ENCODE measurements at places on chromosomes 1 and 21.

DNA sequence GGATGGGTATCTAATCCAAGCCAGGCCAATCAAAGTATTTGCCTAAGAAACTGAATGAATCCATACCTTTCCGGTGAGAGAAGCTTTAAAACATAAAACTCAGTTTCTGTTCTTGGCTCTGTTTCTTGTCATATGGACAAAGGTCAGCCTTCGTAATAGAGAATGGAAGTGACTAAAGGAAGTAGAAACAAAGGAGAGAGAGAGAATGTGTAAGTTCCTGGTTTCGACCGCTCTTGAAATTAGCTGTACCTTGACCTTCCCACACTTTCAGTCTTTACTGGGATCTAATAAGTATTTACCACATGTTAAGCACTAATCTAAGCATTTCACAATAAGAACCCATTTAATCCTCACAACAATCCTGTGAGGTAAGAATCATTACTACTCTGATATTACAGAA lies 19.6 kb upstream of the CLCA4 start:
- no peak overlapping the region for H3K27ac ChIP-seq
- DNase-seq = no peak
- H3K27me3 ChIP-seq = peaks cover 2% of the 10 kb centered on the region
- no peak overlapping the region for H3K4me3 ChIP-seq
- no peaks in the 10 kb centered on the region for H3K4me1 ChIP-seq

DNA sequence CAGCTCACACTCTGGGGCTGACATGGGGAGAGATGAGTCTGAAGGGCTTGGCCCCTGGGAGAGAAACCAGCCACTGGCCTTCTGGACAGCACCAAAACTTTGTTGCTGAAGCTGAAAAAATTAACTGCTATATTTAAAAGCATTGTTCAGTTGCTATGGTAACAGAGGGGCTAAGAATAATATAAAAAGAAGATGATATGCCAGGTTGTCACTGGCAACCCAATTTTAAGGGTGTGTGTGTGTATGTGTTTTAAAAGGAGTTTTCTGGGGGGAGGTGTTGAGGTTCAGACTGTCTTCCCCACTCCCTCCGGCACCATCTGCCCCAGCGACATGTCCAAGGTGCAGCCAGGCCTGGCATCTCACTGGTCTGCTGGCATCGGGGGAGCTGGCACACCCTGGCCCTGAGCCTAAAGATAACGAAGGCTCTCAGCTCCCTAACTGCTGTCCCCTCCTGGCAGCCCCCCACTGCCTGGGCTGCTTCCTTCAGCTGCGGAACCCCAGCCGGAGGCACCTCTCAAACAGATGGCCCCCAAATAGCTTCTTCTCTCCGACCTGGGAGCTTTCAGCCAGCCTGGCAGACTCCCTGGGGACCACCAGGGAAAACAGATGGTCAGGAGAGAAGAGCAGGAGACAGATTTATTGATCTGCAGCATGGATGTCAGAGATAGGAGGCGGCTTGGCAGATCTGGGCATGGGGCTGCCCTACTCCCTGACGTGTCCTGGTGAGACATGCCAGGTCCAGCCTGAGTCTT lies 203.9 kb downstream of the HIVEP3 start:
- H3K4me1 ChIP-seq = peaks cover 22% of the 10 kb centered on the region
- H3K27me3 ChIP-seq = no peaks in the 10 kb centered on the region
- H3K36me3 ChIP-seq = no peaks in the 10 kb centered on the region
- no peak overlapping the region for H3K4me3 ChIP-seq

DNA sequence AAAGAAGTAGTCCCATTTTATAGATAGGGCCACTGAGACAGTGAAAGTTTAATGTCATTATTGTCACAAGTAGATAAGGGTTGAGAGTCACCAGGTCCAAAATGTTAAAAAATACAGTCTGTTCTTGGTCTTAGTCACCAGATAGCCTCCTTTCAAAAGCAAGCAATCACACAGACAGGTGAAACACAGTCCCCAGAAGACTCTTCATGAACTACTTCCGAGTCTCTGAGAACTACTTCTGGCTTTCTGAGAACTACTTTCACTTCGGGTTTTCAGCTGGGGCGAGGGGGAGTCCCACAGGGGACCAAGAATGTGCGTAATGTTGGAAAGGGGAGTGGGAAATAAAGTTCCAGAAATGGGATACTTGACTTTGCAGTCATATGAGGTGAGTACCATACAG lies 143.2 kb downstream of the HHIPL2 start:
- H3K36me3 ChIP-seq = peaks cover 2% of the 10 kb centered on the region
- peak overlapping the region; percentile 96 for H3K4me3 ChIP-seq
- DNase-seq = no peak
- peak overlapping the region; percentile 65 for H3K27ac ChIP-seq
- peaks cover 8% of the 10 kb centered on the region for H3K27me3 ChIP-seq
- H3K4me1 ChIP-seq = peaks cover 4% of the 10 kb centered on the region

GRCh38 chr1:28927266-28927647 lies 12.9 kb downstream of the EPB41 start:
- peak overlapping the region; percentile 93 for H3K27ac ChIP-seq
- H3K36me3 ChIP-seq = peaks cover 2% of the 10 kb centered on the region
- H3K27me3 ChIP-seq = no peaks in the 10 kb centered on the region
- peaks cover 34% of the 10 kb centered on the region for H3K4me1 ChIP-seq
- H3K4me3 ChIP-seq = peak overlapping the region; percentile 70
- DNase-seq = no peak

DNA sequence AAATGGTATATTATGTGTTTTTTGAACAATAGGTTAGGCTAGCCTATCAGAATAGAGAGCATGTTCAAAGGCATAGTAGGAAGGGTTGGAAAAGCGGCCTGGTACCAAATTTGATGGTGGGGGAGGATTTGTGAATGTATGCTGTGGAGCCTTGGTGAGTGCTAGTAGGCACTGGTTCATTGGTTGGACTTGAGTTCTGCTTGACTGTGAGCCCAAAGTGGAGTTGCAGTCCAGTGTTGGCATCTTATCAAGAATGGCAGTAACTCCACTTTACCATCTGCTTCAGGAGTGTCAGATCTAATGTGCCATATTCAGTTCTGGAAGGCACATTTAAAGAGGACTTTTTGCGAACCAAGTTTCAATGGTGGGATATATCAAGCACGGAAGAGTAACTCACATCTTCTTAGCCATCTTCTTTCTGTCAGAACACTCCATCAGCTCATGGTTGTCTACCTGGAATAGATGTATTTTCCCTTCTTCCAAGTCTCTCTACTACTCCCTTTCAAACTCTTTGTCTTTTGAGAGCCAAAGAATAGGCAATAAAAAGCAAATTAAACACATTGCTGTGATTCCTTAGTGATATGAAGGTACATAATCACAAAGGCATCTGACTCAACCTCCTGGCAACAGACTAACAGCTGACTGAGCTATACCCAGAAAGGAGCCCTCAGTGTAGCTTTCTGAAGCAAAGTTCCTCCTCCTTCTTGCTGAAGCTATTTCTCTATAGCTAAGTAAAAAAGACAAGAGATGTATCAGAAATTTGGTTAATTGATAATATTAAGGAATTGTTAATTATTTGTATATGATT lies 21.7 kb downstream of the LRRC8B start:
- H3K27me3 ChIP-seq = no peaks in the 10 kb centered on the region
- no peak overlapping the region for H3K4me3 ChIP-seq
- DNase-seq = no peak
- H3K36me3 ChIP-seq = peaks cover 16% of the 10 kb centered on the region

DNA sequence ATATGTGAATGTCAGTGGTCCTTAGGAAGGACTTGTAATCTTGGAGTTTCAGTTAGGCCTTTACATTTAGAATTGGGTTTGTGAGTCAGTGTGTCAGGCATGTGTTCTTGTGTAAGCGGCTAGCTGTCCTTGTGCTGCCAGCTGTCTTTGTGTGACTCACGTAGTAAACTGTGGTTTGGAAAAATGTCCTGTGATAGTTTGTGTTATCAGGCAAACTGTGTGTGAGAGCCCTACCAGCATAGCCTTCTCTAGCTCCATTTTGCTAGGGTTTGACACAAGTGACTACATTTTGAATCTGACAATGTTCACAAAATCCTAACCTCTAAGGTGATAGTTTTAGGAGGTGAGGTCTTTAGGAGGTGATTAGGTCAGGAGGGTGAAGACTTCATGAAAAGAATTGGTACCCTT lies 6.9 kb upstream of the SLC35D1 start:
- H3K27ac ChIP-seq = no peak overlapping the region
- peaks cover 2% of the 10 kb centered on the region for H3K27me3 ChIP-seq
- H3K4me1 ChIP-seq = no peaks in the 10 kb centered on the region
- no peaks in the 10 kb centered on the region for H3K36me3 ChIP-seq
- H3K4me3 ChIP-seq = no peak overlapping the region
- DNase-seq = no peak

- H3K27ac ChIP-seq = no peak overlapping the region
- DNase-seq = no peak
- H3K4me3 ChIP-seq = no peak overlapping the region
- H3K27me3 ChIP-seq = peaks cover 4% of the 10 kb centered on the region
Observed at GRCh38 chr1:167905182-167905581, 8.8 kb downstream of the ADCY10 start.

- H3K4me1 ChIP-seq = no peaks in the 10 kb centered on the region
- peaks cover 40% of the 10 kb centered on the region for H3K36me3 ChIP-seq
- no peak overlapping the region for H3K4me3 ChIP-seq
Observed at GRCh38 chr1:44293761-44294315, 61.2 kb downstream of the ERI3 start.

DNA sequence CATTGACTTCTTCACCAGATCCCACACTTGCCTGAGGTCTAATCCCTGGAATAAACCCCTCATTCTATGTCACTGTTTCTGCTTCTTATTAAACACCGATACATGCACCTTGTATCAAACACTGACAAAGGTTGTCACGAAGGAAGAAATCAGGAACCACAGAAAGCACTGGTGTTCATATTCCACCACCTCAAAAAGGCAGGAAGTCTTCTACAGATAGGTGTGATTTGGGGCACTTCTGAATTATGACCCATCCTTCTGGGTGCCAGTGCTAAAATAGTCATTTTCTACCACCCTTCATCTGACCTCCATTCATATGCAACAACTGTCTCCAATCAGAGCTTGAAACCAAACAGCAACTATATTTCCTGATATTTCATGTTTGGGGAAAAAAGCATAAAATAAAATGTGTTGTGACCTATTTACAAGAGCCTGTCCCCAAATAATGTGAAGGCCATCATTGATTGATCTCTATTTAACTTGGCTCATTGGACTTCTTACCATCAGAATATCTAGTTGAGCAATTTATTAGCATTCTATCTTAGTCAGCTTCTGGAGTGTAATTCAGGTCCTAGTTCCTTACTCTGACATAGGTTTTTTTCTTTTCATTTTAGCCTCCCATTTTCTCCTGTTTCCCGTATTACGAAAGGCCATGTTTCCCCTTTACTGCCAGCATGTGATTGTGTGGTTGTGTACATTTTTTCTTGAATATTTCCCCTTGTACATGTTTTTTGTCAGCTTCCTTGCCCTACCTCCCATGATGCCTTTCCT lies 43.1 kb downstream of the DUSP10 start:
- no peak overlapping the region for H3K27ac ChIP-seq
- no peak for DNase-seq
- peaks cover 18% of the 10 kb centered on the region for H3K36me3 ChIP-seq

GRCh38 chr1:183982172-183982963 lies 55.2 kb downstream of the COLGALT2 start:
- H3K4me3 ChIP-seq = no peak overlapping the region
- no peak overlapping the region for H3K27ac ChIP-seq
- DNase-seq = no peak
- H3K36me3 ChIP-seq = no peaks in the 10 kb centered on the region
- H3K4me1 ChIP-seq = no peaks in the 10 kb centered on the region

DNA sequence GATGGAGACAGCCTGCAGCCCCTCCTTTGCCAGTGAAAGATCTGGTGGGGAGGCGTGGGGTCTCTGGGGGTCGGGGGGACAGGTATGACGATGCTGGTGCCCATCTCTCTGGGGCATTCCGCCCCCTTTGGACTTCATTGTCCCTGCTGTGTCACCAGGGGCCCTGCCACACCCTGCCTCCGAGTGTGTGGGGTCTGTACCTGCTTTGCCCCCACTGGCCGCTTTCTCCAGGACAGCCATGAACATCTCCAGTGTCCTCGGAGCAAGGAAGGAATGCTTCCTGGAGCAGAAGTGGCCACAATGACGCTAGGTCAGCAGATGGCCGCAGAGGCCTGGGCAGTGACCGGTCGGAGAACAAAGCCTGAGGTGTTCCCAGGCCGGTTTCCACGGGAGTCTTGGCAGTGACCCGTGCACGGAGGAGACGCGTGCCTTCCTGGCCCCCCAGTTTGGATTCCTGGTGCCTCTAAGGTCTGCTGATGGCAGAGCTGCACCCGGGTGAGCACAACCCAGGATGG lies 18.6 kb upstream of the TRAPPC10 start:
- no peaks in the 10 kb centered on the region for H3K36me3 ChIP-seq
- no peak overlapping the region for H3K4me3 ChIP-seq
- H3K27me3 ChIP-seq = no peaks in the 10 kb centered on the region
- DNase-seq = no peak

DNA sequence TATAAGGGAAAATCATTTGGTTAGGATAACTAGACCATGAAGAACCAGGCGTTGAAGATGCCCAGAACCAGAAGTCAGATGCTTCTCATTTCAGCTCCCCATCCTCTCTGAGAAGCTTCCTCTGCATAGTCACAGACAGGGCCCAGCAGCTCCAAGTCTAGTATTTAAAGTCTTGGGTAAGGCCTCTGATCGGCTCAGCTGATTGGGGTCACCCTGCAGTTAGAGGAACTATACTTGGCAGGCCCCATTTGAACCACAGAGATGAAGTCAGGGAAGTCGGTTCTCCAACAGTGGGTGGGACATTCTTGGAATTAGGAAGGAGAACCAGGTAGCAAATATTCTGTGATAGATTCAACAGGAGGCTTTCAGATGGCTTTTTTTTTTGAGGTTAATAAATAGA lies 48.3 kb downstream of the SLC22A15 start:
- H3K36me3 ChIP-seq = peaks cover 25% of the 10 kb centered on the region
- no peaks in the 10 kb centered on the region for H3K27me3 ChIP-seq
- H3K4me3 ChIP-seq = no peak overlapping the region
- H3K27ac ChIP-seq = no peak overlapping the region
- no peak for DNase-seq
- H3K4me1 ChIP-seq = peaks cover 3% of the 10 kb centered on the region

GRCh38 chr1:66231681-66232463 lies 302.1 kb upstream of the SGIP1 start:
- DNase-seq = no peak
- H3K36me3 ChIP-seq = no peaks in the 10 kb centered on the region
- no peaks in the 10 kb centered on the region for H3K4me1 ChIP-seq
- no peak overlapping the region for H3K4me3 ChIP-seq
- H3K27me3 ChIP-seq = peaks cover 4% of the 10 kb centered on the region
